Natural killer cell (primary cell): ENCODE measurements at places on chromosomes 2 and 18. TPM values are rescaled to one million over a fixed set of nuclear protein-coding genes. Genes with fewer than 3 reads are reported as not detected.

DNA sequence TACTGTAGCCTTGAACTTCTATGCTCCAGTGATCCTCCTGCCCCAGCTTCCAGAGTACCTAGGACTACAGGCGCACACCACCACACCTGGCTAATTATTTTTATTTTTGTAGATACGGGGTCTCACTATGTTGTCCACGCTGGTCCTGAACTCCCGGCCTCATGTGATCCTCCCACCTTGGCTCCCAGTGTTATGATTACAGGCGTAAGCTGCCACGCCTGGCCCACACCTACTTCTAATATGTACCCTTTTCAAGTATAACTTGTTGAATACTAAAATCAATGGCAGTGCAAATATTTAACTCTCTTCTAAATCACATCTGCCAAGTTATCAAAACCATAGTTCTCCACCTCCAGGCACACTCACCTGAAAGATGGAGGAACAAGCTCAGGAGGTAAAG lies 58.7 kb downstream of the ITSN2 start:
- DNase-seq = no peak

GRCh38 chr2:50356858-50357257 lies 675.1 kb downstream of the NRXN1 start:
- DNase-seq = no peak

GRCh38 chr2:189424961-189425360 lies 16.3 kb upstream of the WDR75 start:
- no peak for DNase-seq

ABCG8 gene
- not detected for total RNA-seq

CIB4 gene
- not detected for total RNA-seq

BZW1 gene
- total RNA-seq = 393 TPM

ELOA2 gene
- not detected for total RNA-seq
